ENCODE measurements at places on chromosomes 11 and 22. TPM values are rescaled to one million over a fixed set of nuclear protein-coding genes. Genes with fewer than 3 reads are reported as not detected.

DNA sequence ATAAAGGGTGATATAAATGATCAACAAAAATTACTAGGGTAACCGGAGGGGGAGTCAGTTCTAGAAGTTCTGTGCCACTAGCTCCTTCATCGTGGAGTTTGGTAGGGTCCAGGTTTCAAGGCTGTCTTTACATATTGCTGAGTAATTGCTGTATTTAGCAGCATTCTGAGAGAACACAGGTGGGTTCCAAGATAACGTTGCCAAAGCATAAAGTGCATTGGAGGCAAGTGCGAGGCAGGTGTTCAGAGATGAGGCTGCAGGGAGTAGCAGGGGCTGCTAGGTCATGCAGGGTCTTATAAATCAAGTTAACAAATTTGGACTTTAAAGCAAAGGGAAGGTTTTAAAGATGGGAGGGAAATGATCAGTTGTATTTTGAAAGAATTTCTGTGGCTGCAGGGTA lies 17.8 kb downstream of the SGSM3 start:
- no peaks in the 10 kb centered on the region for H3K36me3 ChIP-seq
- no peak overlapping the region for H3K4me3 ChIP-seq
- H3K27ac ChIP-seq: no peak overlapping the region
- DNase-seq: no peak
- no peaks in the 10 kb centered on the region for H3K27me3 ChIP-seq

- no peak overlapping the region for H3K4me3 ChIP-seq
Measured at GRCh38 chr22:28064920-28065319, 145.9 kb upstream of the PITPNB start.

- H3K27me3 ChIP-seq: no peaks in the 10 kb centered on the region
- no peak overlapping the region for H3K4me3 ChIP-seq
- H3K27ac ChIP-seq: no peak overlapping the region
- no peak for DNase-seq
- no peaks in the 10 kb centered on the region for H3K36me3 ChIP-seq
- peaks cover 46% of the 10 kb centered on the region for H3K4me1 ChIP-seq
Measured at GRCh38 chr11:128550261-128550821, 37.0 kb downstream of the ETS1 start.

- H3K36me3 ChIP-seq: peaks cover 2% of the 10 kb centered on the region
- H3K4me3 ChIP-seq: no peak overlapping the region
- no peak overlapping the region for H3K27ac ChIP-seq
- peak; percentile 54 for DNase-seq
Measured at GRCh38 chr22:38973289-38974169, 8.6 kb upstream of the APOBEC3B start.

DNA sequence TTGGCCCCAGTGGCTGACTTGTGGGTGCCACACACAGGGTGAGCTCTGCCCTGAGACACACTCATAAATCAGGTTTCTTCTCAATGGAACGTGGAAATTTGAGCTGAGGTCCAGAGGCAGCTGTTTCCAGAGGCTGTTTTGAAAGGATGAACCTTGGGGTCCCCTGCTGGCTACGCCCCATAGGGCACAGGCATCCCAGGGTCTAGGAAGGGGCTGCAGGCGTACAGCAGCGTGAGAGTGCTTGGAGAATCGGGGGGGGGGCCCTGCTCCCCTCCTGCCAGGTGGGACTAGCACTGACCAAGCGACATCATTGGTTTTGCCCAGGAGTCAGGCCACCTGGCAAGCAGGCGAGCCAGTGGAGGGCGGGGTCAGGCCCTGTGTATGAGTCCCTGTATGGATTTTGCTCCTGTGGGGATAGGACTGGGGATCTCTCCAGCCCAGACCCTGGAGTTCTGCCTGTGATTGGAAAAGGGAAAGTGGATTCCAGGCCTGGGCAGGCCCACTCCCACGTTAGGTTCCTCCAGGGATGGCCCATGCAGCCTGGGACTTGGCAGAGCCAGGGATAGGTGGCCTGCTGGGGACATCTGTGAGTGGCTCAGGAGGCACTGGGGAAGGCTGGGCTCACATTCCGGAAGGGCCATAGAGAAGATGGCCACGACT lies 61.0 kb downstream of the FBXO7 start:
- DNase-seq: no peak
- H3K27me3 ChIP-seq: peaks cover 2% of the 10 kb centered on the region
- H3K36me3 ChIP-seq: no peaks in the 10 kb centered on the region
- H3K27ac ChIP-seq: no peak overlapping the region
- H3K4me3 ChIP-seq: no peak overlapping the region
- peaks cover 42% of the 10 kb centered on the region for H3K4me1 ChIP-seq

- DNase-seq: no peak
- no peaks in the 10 kb centered on the region for H3K4me1 ChIP-seq
Measured at GRCh38 chr11:115803073-115803740, 299.0 kb upstream of the CADM1 start.

Gene ENTHD1
- total RNA-seq: not detected

Gene HBE1
- not detected for total RNA-seq

Gene UBQLN3
- total RNA-seq: 0.13 TPM

Gene XNDC1N
- 5.1 TPM for total RNA-seq

Gene MICAL3
- 74.4 TPM for total RNA-seq

Gene HORMAD2
- not detected for total RNA-seq
